ENCODE measurements at places on chromosomes 2 and 18.

DNA sequence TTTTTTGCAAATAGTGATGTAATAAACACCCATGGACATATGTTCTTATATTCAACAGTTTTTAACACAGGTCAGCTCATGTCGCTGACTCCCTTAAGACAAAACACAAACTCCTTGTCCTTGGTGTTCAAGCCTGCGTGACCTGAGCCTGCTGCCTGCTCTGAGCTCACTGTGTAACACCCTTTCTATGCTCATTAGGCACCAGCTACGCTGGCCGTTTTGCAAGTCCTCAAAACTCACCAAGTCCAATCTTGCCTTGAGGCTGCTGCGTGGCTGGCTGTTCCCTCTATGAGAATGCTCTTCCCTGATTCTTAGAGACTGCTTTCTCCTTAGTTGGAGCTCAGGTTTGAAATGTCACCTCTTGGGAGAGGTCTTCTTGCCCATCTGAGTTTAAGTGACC, 100.5 kb upstream of the GLI2 start:
- DNase-seq: no peak

- no peak for DNase-seq
These were observed 483.9 kb upstream of the CRIM1 start for GRCh38 chr2:35871672-35872071.

DNA sequence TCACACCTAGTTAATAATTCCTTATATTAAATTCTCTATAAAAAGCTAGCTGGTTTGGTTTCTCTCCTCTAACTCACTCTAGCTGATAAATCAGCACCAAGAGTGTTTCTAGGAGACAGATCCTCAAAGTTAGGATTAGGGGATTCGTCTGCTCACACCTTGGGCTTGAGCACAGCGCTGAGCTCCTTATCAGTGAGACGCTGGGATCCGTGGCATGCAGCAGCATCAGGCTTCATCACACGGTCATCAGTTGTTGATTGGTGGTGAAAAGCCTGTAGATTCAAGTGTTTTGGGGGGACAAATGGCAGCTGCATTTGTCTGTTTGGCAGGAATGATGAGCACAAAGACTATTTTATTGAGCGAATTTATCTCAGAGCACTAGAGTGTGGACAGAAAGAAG, 72.6 kb upstream of the MC2R start:
- DNase-seq: no peak

DNA sequence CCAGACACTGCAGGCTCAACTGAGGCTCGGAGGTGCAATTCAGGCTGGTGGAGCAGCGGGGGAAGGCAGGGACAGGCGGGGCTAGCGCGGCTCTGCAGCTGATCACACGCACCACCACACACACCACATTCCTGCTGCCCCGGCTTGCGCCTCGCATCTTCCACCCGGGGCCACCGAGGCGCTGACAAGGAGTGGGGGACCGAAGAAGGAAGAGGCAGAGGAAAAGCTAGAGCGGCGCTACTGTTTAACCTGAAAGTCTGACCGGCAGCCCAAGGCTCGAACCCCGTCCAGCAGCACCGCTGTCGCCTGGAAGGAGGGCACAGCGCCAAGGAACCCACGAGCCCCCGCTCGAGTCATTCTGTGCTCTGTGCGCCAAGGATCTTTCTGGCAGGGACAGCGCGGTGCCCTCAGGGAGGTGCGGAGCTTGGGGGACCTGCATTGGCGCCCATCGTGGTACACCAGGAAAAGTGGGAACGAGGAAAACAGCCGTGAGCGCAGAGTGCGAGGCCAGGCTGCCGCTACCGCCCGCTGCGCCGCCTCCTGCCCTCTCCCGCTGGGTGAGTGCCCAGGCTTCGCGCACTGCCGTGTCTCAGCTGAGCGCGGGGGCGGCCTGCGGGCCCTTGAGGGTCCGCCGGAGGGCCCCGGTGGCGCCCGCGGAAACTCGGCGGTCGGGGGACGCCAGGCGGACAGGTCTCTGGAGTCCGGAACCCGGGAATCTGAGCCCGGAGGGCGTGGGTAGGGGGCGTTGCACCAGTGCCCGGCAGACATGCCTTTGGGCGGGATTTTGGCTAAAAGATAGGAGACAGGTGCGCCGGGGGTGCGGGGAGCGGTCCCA, 860 bp upstream of the KCNJ3 start:
- peak; percentile 38 for DNase-seq

DNA sequence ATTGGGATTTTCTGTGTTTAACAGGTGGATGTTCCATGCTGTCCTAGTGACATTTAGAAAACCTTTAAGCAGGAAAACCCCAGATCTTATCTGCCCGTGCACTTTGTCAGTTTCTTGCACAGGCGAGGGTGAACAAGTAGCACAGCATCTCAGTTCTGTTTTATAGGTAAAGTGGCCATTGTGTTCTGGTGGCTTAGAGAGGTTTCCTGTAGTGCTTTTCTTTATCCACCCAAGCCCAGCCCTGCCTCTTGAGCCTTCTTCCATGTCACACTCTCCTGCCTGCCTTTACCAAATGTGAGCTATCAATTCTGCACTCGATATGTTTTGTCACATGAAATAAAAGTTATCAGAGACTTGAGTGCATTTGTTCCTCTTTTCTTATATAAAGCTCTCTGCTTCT, 135.3 kb upstream of the NOSTRIN start:
- DNase-seq: no peak

DNA sequence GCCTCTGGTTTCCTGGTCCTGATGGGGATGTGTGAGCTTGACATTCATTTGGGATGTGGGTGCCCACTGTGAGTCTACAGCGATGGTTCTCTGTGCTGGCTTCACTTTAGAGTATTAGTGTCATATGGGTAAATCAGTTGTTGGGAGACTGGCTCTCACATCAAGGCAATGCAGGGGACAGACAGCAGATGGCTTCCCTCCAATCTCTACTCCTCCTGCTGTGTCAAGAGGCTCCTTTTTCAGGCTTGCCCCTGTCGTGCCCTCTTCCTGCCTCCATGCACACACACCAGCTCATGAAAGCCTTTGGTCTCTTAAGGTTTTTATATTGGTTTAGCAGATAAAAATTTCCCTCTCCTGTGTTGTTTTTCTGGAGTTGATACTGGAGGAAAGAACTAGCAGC, 315.6 kb downstream of the RDH14 start:
- DNase-seq: no peak

- DNase-seq: no peak
These were observed 150.2 kb upstream of the GATA6 start for GRCh38 chr18:22019193-22019592.

- DNase-seq: peak; percentile 63
These were observed 25.9 kb downstream of the NRP2 start for GRCh38 chr2:205708231-205708631.

DNA sequence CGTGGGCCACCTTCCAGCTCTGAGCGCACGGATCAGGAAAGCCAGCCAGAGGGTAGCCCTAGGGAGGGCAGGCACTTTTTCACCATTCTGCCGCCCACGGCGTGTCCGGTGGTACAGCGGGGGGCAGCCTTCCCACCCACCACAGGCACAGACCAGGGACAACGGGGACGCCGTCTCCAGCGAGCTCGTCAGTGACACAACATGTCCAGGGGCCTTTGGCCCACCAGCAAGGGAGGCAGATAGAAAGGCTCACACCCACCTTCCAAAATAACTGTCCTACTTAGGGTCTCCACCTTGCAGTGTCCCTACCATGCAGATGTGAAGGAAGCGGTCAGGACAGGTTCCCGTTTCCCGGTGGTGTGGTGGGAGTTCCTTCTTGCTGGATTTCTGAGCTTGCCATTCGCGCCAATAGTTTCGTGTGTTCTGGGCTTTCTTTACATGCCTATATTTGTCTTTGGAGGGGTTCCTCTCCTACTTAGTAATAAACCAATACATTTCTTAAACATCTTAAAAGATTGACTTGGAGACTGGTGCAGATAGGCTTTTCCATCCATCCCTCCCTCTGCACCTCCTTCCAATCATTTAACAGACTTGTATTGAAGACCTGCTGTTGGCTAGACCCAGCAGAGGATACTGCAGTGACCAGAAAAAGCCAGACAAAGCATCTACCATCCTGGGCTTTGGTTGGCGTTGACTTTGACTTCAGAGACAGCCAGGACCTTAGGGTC, 872 bp downstream of the ASB1 start:
- no peak for DNase-seq

DNA sequence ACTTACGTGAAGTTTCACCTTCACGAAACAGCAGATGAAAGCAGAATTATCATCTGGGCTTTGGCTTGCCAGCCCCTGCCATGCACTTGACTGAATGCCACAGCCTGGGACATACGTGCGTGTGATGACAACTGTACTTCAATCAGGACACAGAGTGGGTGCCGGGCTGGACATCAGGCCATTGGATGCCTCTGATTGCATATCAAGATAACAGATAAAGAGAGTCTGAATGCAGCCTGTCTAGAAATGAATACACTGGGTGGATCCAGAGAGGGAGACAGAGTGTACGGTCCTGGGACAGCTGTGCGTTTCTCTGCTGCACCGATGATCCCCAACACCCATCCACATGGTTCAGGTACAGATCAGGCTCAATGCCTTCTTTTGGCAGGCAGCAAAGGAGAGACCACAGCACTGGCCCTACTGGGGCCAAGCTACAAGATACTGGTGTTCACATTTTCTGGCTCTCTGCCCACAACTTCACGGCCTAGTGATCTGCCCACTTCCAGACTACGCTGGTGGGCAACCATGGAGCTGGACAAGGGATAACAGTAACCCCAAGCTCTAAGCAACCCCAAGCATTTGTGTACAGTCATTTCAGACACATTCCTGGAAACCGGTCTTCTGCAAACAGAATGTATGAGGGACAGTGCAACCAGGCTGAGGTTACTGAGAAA, 35.6 kb downstream of the FBLN7 start:
- DNase-seq: no peak

- no peak for DNase-seq
These were observed 46.8 kb downstream of the GFPT1 start for GRCh38 chr2:69340101-69340775.

GRCh38 chr2:165141601-165142354, 62.1 kb downstream of the SCN3A start:
- DNase-seq: no peak

DNA sequence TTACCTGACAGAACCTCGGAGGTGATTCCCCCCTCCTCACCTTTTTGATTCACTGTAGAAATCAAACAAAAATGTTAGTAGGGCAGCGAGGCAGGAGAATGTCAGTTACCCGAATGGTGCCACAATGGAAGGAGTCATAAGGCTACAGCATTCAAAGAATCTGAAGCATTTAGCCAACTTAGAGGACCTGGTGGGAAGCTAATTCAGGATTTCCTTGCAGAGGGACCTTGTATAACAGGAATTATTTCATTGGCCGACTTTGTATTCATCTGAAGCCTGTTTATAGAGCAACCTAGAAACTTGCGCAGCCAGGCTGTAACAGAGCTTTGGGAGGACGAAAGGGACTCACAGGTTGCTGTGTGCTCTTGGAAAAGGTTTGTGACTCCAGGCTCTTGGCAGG, 129.1 kb upstream of the MMADHC start:
- no peak for DNase-seq

- no peak for DNase-seq
These were observed 48.6 kb downstream of the PLB1 start for GRCh38 chr2:28544405-28544921.

DNA sequence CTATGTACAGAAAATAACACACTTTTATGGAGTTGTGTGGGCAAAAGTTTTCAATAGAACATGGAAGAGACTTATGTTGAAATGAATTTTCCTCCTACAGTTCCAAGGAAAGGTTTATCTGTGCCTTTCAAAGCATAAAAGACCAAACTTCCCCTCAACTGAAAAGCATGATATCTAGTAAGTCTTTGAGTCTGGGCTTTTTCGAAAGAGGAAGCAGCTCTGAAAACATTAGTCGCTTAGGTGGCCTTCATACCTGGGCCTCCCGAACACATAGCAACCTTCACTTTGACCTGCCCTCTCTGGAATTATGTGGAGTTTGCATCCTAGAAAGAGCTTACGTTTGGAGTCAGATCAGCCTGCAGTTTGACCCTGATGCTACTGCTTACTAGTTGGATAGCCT, 4.8 kb upstream of the CAPN14 start:
- DNase-seq: no peak

DNA sequence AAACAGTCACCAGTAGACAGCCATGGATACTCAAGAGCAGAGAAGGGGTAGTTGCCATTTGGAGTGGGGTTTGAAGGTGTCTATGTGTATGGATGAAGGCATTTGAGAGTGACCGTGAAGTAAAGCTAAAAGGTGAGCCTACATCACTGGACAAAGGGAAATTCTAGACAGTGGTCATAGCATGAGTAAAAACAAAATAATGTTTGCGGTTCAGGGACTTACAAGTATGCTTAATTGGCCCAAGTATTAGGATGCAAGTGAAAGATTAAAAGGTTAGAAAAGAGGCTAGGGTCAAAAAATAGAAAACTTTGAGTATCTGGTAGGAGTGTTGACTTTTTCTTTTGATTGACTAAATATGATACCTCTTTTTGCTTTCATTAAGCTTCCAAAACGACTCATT, 238.1 kb upstream of the SLC8A1 start:
- no peak for DNase-seq

DNA sequence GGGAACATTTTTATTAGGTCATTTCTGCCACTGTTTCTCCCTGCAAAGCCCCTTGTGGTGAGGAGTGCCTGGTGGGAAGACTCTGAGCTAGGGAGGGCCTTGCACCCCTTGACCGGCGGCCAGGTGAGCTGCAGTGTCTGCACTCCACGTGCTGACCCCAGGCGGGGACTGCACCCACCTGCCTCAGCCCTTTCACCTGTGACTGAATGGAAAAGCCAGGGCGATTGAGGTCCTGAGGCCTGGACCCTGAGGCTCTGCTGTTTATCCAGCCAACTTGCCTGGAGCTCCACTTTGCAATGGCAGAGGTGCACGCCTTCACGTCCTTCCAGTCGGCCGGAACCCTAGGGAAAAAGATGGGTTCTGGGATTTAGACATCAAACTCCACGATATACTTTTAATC, 53.1 kb downstream of the TMEM18 start:
- no peak for DNase-seq

GRCh38 chr2:60834270-60834717, 47.1 kb upstream of the REL start:
- no peak for DNase-seq

- DNase-seq: peak; percentile 29
These were observed 253.1 kb upstream of the ZNF521 start for GRCh38 chr18:25604894-25605597.

DNA sequence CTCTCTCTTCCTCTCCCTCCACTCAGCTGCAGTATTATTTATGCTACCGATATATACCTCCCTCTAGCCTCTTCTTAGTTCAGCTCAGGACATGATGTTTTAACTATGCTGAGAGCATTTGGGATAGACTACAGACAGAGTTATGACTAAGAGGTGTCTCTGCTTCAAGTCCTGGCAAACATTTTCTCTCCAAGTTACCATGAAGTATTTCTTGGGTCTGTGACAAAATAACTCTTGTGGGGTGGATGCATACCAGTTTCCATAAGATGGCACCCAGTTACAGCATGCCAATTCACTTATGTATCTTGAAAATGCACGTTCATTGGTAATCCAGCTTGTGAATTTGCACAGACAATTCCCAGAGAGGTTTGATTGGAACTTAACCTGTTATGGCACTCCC, 737.6 kb downstream of the SLC4A3 start:
- DNase-seq: no peak

DNA sequence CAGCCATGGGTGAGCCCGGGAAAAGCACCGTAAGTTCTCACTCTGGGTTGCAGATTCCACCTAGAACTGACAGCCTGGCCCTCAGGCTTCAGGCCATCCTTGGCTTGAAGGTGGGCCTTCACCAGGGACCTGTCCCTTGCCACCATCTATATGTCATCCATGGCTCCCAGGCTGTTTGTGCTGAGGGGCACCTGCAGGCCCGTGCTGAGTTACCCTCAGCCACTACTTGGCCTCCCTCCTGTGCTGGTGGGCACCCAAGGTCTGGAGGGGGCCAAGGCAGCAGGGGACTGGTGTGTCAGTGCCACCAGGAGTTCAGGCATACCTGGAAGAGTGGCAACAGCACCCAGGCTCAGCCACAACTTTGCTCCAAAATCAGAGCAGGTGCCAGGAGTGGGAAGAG, 326.2 kb upstream of the SMIM21 start:
- no peak for DNase-seq
